ENCODE measurements at places on chromosomes 2 and 18.
A peak's percentile ranks its signal among the peaks of the same experiment; 100 is the strongest.

DNA sequence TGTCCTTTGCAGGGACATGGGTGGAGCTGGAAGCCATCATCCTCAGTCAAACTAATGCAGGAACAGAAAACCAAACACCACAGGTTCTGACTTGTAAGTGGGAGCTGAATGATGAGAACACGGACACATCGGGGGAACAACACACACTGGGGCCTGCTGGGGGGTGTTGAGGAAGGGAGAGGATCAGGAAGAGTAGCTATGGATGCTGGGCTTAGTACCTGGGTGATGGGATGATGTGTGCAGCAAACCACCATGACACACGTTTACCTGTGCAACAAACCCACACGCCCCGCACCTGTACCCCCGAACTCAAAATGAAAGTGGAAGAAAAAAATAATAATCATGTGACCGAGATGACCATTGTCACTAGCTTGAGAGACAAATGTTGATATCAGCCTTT is 114.7 kb downstream of the NDUFA10 start:
- DNase-seq, result no peak

GRCh38 chr2:74564222-74564621 is 9.7 kb downstream of the DOK1 start:
- no peak for DNase-seq

DNA sequence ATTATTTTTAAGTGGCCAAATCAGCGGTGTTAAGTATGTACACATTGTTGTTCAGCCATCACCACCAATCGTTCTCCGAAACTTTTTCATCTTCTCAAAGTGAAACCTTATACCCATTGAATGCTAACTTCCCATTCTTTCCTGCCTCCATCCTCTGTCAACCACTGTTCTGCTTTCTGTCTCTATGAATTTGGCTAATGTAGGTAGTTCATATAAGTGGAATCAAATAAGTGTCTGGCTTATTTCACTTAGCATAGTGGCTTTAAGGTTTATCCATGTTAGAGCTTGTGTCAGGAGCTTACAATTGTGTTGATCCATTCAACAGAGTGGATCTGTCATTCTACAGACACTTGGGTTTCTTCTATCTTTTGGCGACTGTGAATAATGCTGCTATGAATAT is 192.1 kb downstream of the WDR7 start:
- DNase-seq, result no peak

GRCh38 chr2:231614559-231615057 is 21.9 kb downstream of the TEX44 start:
- no peak for DNase-seq

DNA sequence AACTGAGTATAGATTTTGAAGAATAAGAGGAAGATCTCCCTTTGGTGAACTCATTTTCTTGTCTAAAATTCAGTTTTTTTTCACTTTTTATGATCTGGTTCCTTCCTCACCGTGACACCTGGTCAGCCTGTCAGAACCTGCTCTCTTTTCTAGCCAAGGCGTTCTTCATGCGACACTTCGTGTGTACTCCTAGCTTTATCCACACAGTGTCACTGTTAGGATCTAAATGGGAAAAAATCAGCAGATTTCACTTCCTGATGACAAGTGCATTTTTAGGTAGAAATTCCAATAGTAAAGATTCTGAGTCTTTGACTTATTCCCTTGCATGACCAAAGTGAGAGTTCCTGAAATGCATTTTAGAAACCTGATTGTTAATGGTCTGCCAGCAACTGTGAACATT is 89.8 kb downstream of the KLHL14 start:
- DNase-seq, result no peak

GRCh38 chr2:215537611-215538010 is 101.7 kb upstream of the FN1 start:
- no peak for DNase-seq

- DNase-seq, result peak; percentile 42
These were observed 27.3 kb upstream of the ITGB6 start for GRCh38 chr2:160227293-160227915.

DNA sequence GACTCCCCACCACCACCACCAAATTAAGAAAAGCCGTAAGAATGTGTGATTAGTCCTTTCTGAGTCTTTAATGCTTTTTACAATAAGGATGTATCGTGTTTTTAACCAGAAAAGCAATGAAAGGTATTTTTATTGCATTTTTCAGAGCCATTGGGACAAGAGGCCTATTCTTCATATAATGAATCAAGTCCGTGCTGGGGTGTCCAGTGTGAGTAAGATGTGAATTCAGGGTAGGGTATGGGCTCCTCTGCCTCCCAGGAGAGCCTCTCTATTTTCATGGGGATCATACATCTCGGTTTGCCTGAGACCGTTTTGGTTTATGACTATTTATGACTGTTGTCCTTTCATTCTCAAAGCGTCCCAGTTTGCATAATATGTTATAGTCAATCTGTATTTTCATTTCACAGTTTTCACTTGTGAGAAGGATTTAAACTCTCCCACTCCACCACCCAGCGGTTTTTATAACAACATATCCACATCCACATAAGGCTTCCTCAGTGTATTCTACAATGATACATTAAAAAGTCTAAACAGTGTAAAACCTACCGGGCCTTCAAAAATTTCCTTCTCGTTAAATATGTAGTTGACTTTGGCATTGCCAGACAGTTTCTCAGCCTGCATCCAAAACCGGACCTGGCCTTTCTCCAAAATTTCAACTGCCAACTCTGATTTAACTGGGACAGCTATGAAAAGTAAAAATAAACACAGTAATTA is 80.8 kb upstream of the LPIN2 start:
- DNase-seq, result peak; percentile 25

- DNase-seq, result no peak
These were observed 97.3 kb downstream of the ARL6IP6 start for GRCh38 chr2:152815634-152816257.

DNA sequence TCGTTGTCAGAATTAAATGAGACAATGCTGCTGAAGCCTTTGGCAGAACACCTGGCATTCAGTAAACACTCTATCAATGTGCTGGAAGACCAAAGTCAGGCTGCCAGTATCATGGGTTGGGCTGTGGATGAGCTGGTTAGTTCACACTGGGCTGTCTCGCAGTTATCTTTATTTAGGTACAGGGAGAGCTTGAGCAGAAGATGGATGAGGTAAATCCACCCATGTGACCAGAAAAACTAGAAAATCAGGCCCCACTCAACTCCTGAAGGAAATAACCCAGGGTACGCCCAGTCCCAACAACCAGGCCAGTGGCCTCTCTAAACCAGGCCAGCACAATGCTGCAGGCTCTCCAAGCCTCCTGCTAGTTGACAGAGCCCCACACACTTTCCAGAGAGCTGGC is 330.3 kb downstream of the TNS1 start:
- no peak for DNase-seq

Measured in COLO829 (cell line).